ENCODE measurements at places on chromosomes 2 and 18.

GRCh38 chr2:43906448-43907109 lies 67.8 kb downstream of the ABCG8 start:
- no peak for DNase-seq

- DNase-seq, result no peak
Measured at GRCh38 chr2:223950448-223951347, 5.6 kb upstream of the WDFY1 start.

GRCh38 chr18:2823966-2824365 lies 22.8 kb upstream of the EMILIN2 start:
- no peak for DNase-seq

GRCh38 chr2:157053876-157054275 lies 203.6 kb upstream of the GALNT5 start:
- DNase-seq, result no peak

- DNase-seq, result no peak
Measured at GRCh38 chr18:74251297-74252038, 40.3 kb downstream of the CYB5A start.

- no peak for DNase-seq
Measured at GRCh38 chr2:71767663-71768062, 314.3 kb downstream of the DYSF start.

GRCh38 chr2:101473591-101473910 lies 1.4 kb downstream of the RFX8 start:
- DNase-seq, result no peak

- no peak for DNase-seq
Measured at GRCh38 chr2:178796079-178796677, 11.0 kb downstream of the TTN start.

DNA sequence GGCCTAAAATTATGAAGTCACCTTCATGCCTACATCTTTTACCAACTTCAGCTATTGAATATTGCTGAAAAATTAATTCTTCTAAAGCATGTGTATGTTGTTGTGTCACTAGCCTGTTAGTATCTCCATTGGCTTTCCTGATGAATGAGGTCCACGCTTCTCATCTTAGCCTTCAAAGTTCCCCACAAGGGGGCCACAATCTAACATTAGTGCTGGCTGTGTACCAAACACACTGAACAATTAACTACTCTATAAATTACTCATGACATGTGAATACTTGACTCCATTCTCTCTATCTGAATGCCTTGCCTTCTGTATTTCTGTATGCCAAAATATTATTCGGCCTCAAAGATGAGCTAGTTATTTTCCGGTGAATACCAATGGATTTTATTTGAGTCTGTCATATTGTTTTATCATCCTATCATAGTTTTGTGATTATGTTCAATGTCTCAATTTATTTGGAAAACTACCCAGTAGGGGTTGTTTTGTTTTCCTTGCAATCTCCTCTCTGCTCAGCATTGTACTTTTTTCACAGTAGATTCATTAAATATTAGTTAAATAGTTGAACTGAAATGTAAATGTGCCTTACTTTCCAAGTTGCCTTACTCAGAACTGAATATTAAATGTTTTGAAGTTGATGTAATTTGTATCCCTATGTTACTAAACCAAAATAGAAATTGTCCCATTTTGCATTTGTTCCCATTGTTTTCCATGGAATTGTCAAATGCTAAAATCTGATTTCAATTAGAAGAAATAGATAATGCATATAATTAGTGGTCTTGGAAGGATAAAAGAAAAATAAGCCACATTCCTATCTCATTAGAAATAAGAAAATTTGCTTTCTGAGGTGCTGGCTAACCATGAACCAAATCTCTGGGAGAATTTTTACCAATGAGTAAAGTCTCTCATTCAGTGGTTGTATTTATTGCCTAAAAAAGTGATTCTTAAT lies 208.4 kb upstream of the COL3A1 start:
- DNase-seq, result no peak

- DNase-seq, result no peak
Measured at GRCh38 chr2:147031897-147032296, 812.9 kb upstream of the ACVR2A start.

DNA sequence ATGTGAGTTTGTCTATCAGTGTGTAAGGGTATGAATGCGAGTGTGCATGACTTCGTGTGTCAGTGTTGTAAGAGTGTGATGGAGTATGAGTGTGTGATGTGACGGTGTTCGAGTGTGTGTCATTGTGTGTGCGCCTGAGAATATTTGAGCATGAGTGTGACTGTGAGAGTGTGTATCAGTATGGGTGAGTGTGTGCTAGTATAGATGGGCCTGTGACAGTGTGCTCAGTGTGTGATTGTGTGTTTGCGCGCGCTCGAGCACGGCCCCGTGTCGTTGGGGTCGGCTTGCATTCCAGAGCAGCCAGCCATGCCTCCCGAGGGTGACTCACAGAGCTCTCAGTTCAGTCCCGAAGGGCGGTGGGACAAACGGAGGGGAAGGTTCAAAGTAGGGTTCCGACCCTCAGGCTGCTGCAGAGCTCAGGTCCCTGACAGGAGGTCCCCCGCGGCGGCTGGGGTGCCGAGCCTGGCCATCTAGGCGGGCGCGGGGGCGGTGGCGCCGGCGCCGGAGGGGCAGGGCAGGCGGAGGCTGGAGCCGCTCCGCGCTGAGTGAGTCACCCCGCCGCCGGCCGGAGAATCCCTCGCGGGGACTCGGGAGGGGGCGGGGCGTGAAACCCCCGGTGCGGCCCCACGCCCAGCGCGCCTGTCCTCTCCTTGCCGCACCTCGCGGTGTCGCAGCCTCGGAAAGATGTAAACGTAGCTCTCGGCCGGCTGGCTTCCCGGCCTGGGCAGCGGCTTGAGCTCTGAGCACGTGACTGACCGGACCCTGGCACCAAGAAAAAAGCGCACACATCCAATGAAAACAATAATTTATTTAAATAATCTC lies 3.8 kb downstream of the DLX2 start:
- DNase-seq, result no peak

GRCh38 chr2:36367486-36367885 lies 11.9 kb downstream of the CRIM1 start:
- no peak for DNase-seq

- no peak for DNase-seq
Measured at GRCh38 chr18:72206814-72207213, 337.3 kb downstream of the CBLN2 start.

DNA sequence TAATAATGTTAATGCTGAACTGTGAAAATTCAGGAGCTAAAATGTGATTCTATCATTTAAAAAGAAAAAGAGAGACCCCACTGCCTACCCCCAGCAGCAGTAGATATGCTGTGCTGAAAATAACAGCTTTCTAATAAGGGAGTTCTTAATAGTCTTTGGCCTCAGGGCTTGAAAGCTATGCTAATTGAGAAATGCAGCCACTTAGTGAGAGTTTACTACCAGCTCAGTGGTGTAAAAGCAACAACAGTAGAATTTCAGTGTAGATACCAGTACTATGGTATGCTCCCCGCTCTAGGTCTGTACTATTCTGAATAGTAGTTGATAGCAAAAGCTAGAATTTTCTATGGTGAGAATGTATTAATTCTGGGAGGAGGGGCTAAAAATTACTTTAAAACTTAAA lies 303.1 kb upstream of the VWC2L start:
- DNase-seq, result no peak

DNA sequence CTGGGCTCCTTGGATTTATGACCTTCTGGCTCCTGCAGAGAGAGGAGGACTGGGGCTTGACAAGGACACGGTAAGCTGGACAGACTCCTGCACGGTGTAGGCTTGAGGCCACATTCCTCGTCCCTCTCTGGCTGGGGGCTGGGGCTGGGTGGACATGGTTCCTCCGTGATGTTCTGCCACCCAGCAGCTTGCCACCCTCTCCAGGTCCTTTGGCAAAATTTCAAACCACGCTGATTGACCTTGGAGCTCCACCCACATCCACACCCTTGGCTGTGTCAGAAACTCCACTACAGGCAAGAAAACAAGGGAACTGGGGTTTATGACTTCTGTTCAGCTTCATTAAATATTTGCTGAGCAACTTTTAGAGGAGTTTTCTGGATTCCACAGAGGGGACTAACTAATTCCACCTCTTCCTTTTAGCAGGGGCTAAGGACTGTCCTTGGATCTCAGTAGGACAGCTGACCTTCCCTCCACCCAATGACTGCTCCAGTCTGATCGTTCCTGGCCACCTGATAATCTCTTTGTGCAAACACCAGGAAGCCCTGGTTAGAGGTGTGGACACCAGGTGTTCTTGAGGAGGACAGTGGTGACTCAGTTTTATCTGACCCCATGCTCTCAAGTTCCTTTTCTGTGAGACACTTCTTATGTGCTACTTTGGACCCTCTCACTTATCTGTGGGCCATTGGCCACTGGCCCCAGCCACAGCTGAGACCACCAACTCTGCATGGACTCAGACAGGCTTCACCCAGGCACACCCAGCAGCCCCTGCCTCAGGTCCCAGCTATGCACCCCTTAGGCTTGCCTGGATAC lies 29.3 kb downstream of the GPR55 start:
- DNase-seq, result no peak

- DNase-seq, result no peak
Measured at GRCh38 chr18:3902676-3903075, 452.7 kb downstream of the TGIF1 start.

DNA sequence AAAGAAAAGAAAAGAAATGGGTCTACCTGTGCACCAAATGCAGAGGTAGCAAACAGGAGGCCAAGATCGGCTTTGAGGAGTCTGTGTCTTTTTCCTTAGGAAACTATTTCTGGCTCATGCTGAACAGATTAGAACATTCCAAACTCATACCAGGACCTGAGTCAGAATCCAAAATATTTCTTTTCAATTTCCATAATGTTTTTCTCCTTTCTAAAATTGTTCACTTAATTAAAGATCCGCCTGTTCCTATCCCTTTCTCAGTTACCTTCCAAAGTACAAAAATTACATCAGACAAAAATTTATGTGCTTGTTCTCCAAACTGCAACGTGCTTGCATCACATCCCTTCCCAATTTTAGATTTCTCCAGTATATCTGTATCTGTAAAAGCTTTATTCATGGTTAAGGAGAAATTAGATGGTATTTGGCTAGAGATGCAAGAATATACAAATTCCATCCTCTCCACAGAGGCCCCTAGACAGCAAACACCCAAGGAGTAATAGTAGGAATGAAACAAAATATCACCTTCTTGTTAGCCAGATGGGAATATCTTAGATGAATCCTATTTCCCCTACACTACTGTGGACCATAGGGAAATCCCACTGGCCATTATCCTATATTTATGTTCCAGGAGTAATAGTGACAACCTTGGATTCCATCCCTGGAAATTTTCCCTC lies 130.6 kb downstream of the LNPK start:
- DNase-seq, result no peak

GRCh38 chr2:63840081-63840784 lies 1.5 kb upstream of the UGP2 start:
- DNase-seq, result peak; percentile 10

- DNase-seq, result no peak
Measured at GRCh38 chr2:230010501-230010900, 58.2 kb downstream of the SLC16A14 start.

GRCh38 chr18:63158676-63159291 lies 160.8 kb downstream of the BCL2 start:
- DNase-seq, result no peak
